H4 (cell line): ENCODE measurements at places on chromosomes 7 and 10.

GRCh38 chr10:31878486-31878885 is 50.1 kb downstream of the ARHGAP12 start:
- DNase-seq, result no peak

GRCh38 chr10:33265621-33266020 is 68.8 kb downstream of the NRP1 start:
- DNase-seq, result no peak

DNA sequence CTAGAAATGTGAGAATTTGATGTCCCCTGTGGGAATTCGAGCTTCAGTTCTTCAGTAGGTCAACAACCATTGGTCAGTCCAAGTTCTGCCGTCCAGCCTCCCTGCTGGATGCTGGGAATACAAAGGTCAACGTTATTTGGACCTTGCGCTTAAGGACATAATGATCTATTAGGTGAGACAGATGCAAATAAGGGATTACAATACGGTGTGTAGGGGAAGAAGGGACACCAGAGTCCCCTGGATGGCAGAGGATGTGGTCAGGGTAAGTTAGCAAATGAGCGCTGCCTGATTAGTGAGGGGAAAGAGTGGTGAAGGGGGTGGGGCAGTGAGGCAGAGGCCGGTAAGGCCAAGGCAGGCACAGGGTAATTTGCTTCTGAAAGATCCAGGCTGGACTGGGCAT is 16.2 kb downstream of the CCNY start:
- no peak for DNase-seq

DNA sequence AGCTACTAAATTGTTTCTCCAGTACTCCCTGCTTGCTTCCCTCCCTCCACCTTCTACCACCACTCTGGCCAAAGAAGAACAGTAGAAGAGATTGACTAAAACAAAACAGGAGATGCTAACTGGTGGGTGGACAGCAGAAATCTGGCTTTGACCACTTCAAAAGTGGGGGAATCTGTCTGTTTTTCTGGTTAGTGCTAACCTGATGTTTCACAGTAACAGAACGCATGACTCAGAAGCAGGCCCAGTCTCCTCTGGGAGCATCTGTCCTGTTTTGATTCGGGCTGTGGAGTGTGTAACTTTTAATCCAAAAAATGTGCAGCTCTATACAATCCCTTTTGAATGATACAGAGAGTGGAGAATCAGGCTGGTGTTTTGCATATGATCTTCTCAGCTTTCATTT is 32.7 kb upstream of the ZNF438 start:
- DNase-seq, result no peak

- no peak for DNase-seq
These were observed 21.3 kb downstream of the NYAP1 start for GRCh38 chr7:100504887-100505611.
